T-helper 17 cell (primary cell): ENCODE measurements at places on chromosomes 4 and X. TPM values are rescaled to one million over a fixed set of nuclear protein-coding genes. Genes with fewer than 3 reads are reported as not detected.

The MGAT4D gene
- total RNA-seq = not detected

The SERTM2 gene
- not detected for total RNA-seq

The NAT8L gene
- not detected for total RNA-seq

The STARD8 gene
- total RNA-seq = 0.94 TPM

The ARMCX2 gene
- total RNA-seq = 1.4 TPM

The BEND4 gene
- total RNA-seq = 0.42 TPM

The CLDN22 gene
- not detected for total RNA-seq

The ETNPPL gene
- total RNA-seq = not detected

- no peaks in the 10 kb centered on the region for H3K36me3 ChIP-seq
- H3K27ac ChIP-seq = peak overlapping the region; percentile 95
- no peak for DNase-seq
- H3K27me3 ChIP-seq = no peaks in the 10 kb centered on the region
- peaks cover 19% of the 10 kb centered on the region for H3K4me1 ChIP-seq
Observed at GRCh38 chrX:70132224-70132623, 1.0 kb upstream of the IGBP1 start.

DNA sequence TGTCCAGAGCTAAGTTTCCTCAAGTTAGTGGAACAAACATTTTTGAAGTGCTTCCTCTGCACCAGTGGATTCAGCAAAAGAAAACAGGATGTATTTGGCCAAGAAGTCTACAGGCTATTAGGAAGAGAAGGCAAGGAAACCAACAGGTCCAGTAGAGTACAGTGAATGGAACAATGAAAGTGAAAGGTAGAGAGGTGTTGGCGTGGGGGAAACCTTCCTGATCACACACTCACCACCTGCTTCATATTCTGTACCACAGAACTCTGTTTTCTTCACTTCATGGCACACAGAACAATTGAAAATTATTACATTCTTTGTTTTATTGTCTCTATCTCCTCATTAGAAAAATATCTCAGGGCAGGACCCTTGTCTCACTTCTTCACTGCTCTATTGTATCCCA lies 417.4 kb upstream of the FMR1 start:
- no peaks in the 10 kb centered on the region for H3K27me3 ChIP-seq
- H3K27ac ChIP-seq = no peak overlapping the region
- no peak overlapping the region for H3K4me3 ChIP-seq
- H3K4me1 ChIP-seq = no peaks in the 10 kb centered on the region
- no peaks in the 10 kb centered on the region for H3K36me3 ChIP-seq

- peak overlapping the region; percentile 32 for H3K27ac ChIP-seq
- no peak for DNase-seq
- H3K4me3 ChIP-seq = peak overlapping the region; percentile 41
- H3K4me1 ChIP-seq = peaks cover 10% of the 10 kb centered on the region
Observed at GRCh38 chr4:13537011-13537831, 7.1 kb downstream of the NKX3-2 start.

DNA sequence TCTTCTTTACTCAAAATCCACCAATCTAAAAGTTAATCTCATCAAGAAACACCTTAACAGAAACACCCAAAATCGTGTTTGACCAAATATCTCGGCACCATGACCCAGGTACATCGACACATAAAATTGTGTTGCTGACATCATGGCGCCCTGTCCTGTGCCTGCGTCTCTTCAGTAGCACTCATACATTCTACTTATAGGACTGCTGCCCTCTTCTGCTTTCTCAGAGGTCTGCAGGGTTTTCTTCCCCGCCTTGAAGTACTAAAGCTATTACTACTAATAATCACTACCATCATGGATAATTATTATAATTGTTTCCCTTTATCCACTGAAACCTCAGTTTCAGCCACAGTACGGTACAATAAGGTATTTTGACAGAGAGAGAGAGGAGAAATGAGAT lies 1403.1 kb upstream of the TENM3 start:
- no peaks in the 10 kb centered on the region for H3K4me1 ChIP-seq
- no peak overlapping the region for H3K4me3 ChIP-seq
- H3K36me3 ChIP-seq = no peaks in the 10 kb centered on the region
- DNase-seq = no peak
- no peak overlapping the region for H3K27ac ChIP-seq

- H3K4me3 ChIP-seq = no peak overlapping the region
- no peaks in the 10 kb centered on the region for H3K36me3 ChIP-seq
- no peaks in the 10 kb centered on the region for H3K4me1 ChIP-seq
- no peaks in the 10 kb centered on the region for H3K27me3 ChIP-seq
- DNase-seq = no peak
Observed at GRCh38 chrX:5681159-5681558, 547.5 kb downstream of the NLGN4X start.

GRCh38 chr4:40144716-40145115 lies 52.1 kb upstream of the RHOH start:
- H3K36me3 ChIP-seq = peaks cover 2% of the 10 kb centered on the region
- peak overlapping the region; percentile 24 for H3K27ac ChIP-seq
- peaks cover 2% of the 10 kb centered on the region for H3K4me1 ChIP-seq
- DNase-seq = no peak
- no peak overlapping the region for H3K4me3 ChIP-seq
- H3K27me3 ChIP-seq = no peaks in the 10 kb centered on the region

DNA sequence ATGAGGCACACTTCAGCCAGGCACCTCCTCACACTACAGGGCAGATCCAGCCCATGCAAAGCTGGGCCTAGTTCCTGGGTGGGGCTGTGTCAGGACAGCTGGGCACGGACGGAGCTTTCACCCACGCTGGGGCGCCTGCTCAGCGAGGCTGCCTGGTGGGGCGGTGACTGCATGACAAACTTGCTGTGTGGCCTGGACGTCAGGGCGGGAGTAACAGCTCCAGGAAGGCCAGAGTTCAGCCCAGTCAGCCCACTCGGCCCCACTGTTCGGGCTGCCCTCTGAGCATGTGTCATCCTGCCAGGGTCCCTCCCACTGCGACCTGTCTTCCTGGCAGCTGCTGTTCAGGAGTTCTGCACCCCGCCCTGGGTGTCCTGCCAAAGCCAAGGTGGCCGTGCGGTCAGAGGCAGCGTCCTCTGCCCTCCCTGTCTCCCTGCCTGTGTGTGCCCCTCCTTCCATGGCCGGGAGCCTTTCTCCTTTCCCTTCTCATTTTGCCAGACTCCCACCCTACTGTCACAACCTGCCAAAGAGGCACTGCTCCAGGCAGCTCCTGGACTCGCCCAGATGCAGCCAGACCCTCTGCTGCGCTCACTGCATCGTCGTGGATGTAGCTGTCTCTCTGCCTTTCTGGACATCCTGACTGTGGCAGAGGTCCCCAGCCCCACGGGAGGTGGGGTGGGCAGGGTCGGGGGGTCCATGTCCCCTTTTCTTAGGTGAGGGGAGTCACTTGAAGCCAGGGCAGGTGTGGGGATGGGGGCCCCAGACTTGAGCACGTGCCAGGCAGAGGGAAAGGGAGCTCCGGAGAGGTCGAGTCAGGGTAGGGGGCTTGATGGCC lies 33.0 kb upstream of the KIAA0232 start:
- H3K4me3 ChIP-seq = no peak overlapping the region
- no peak overlapping the region for H3K27ac ChIP-seq
- H3K36me3 ChIP-seq = peaks cover 2% of the 10 kb centered on the region
- DNase-seq = no peak

DNA sequence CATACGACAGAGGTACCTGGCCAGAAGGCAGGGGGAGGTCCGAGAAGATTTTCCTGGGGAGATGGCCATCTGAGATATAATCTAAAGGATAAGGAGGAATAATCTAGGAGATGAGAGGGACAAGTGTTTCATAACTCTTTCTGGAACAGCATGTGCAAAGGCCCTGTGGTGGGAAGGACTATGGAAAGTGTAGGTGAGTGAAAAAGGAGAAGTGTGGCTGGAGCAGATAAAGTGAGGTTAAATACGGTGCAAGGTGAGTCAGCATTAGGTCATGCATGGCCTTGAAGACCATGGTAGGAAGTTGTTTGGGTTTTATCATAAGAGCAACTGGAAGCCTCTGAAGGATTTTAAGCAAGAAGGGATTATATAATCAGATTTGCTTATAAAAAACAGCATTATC lies 34.6 kb upstream of the MTM1 start:
- H3K36me3 ChIP-seq = no peaks in the 10 kb centered on the region
- H3K27me3 ChIP-seq = no peaks in the 10 kb centered on the region
- DNase-seq = no peak
- no peak overlapping the region for H3K27ac ChIP-seq
- no peak overlapping the region for H3K4me3 ChIP-seq

DNA sequence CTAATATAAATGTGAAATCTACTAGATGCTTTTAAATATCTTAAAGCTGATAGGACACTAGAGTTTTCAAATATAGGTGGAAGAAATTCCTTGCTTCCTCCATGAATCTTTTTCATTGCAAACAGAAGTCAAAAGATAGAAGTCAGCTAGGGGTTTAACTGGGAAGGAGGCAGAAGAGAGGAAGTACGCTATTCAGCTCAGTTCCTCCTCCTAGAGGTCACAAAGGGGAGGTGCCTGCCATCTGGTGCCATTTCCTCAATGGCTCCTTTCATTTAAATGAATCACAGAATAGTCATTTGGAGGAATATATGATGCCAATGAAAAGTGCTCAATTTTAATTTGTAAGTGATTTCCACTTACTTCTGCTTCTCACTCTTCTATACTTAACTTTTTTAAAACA lies 8.5 kb downstream of the COL25A1 start:
- H3K4me3 ChIP-seq = no peak overlapping the region

DNA sequence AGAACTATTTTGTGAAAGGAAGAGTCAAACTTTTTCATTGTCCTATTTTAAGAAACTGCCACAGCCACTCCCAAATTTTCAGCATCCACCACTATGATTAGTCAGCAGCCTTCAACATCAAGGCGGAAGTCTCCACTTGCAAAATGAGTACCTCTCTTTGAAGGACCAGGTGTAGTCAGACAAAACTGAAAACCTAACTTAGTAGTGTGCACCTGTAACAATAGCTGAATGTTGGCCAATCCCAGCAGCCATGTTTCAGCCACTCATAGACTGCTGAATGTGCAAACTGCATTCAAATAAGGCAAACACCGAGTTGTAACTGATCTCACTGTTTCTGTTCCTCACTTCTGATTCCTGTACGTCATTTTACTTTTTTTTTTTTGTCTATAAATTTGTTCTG lies 341.1 kb downstream of the IL15 start:
- peaks cover 12% of the 10 kb centered on the region for H3K27me3 ChIP-seq
- DNase-seq = no peak
- H3K36me3 ChIP-seq = no peaks in the 10 kb centered on the region
- no peak overlapping the region for H3K4me3 ChIP-seq
- no peak overlapping the region for H3K27ac ChIP-seq

DNA sequence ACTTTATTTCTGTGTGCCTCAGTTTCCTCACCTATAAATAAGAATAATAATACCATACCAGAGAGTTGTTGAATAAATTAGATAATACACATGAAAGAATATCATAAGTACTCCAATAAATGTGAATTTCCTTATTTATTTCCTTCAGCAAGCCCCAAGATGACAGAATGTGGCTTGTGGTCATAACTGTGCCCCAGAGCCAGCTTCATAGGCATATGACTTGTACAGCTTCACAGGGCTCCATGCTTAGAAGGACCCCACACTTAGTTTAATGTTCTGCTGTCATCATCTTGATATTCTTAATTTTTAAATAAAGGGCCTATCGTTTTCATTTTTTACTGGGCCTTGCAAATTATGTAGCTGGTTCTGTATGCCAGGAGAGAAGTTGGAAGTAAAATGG lies 25.3 kb downstream of the VSIG4 start:
- H3K36me3 ChIP-seq = no peaks in the 10 kb centered on the region
- no peaks in the 10 kb centered on the region for H3K27me3 ChIP-seq
- no peak overlapping the region for H3K4me3 ChIP-seq
- H3K27ac ChIP-seq = peak overlapping the region; percentile 32

GRCh38 chrX:69153060-69153730 lies 12.1 kb downstream of the PJA1 start:
- no peaks in the 10 kb centered on the region for H3K36me3 ChIP-seq
- peaks cover 5% of the 10 kb centered on the region for H3K27me3 ChIP-seq
- no peak overlapping the region for H3K4me3 ChIP-seq
- DNase-seq = no peak
- peaks cover 3% of the 10 kb centered on the region for H3K4me1 ChIP-seq
- no peak overlapping the region for H3K27ac ChIP-seq

GRCh38 chrX:1165535-1166196 lies 46.8 kb downstream of the CRLF2 start:
- peaks cover 4% of the 10 kb centered on the region for H3K36me3 ChIP-seq
- H3K27me3 ChIP-seq = peaks cover 10% of the 10 kb centered on the region
- no peak for DNase-seq
- H3K4me1 ChIP-seq = peaks cover 2% of the 10 kb centered on the region
- no peak overlapping the region for H3K27ac ChIP-seq

- H3K27me3 ChIP-seq = no peaks in the 10 kb centered on the region
- H3K36me3 ChIP-seq = peaks cover 12% of the 10 kb centered on the region
- peak overlapping the region; percentile 99 for H3K27ac ChIP-seq
- peak overlapping the region; percentile 96 for H3K4me3 ChIP-seq
- H3K4me1 ChIP-seq = peaks cover 34% of the 10 kb centered on the region
- no peak for DNase-seq
Observed at GRCh38 chr4:108619372-108620100, 840 bp upstream of the RPL34 start.

DNA sequence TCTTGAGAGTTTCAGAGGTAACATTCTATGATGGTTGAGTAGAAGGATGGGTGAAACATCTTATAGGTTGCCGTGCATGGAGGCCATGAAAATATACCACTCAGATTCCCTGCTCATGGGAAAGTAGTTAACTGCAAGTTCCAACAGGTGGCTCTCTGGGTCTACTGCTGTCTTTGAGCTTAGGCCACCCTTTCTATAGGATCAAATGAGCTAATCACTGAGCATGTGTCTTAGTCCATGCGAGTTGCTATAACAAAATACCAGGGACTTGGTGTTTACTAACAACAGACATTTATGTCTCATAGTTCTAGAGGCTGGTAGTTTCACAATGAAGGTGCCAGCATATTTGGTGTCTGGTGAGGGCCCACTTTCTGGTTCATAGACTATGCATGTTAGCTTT lies 144.8 kb upstream of the UNC5C start:
- no peaks in the 10 kb centered on the region for H3K4me1 ChIP-seq
- no peak overlapping the region for H3K4me3 ChIP-seq
- no peak for DNase-seq
- H3K36me3 ChIP-seq = no peaks in the 10 kb centered on the region

- no peak for DNase-seq
- H3K4me1 ChIP-seq = no peaks in the 10 kb centered on the region
- no peak overlapping the region for H3K27ac ChIP-seq
- H3K27me3 ChIP-seq = no peaks in the 10 kb centered on the region
Observed at GRCh38 chr4:64272432-64272831, 136.8 kb downstream of the TECRL start.

GRCh38 chrX:101551380-101551767 lies 1.0 kb downstream of the ARMCX1 start:
- H3K36me3 ChIP-seq = no peaks in the 10 kb centered on the region
- no peaks in the 10 kb centered on the region for H3K4me1 ChIP-seq
- peaks cover 12% of the 10 kb centered on the region for H3K27me3 ChIP-seq
- H3K4me3 ChIP-seq = peak overlapping the region; percentile 19
- DNase-seq = no peak

- peaks cover 5% of the 10 kb centered on the region for H3K4me1 ChIP-seq
- peaks cover 3% of the 10 kb centered on the region for H3K36me3 ChIP-seq
- no peak overlapping the region for H3K4me3 ChIP-seq
- DNase-seq = no peak
- no peak overlapping the region for H3K27ac ChIP-seq
Observed at GRCh38 chr4:113409181-113409580, 352.4 kb downstream of the CAMK2D start.
